ENCODE measurements at places on chromosomes 1 and 21.

GRCh38 chr1:116667575-116668105 is at the start of gene IGSF3:
Gene IGSF3, minus strand, starts transcription at chr1:116667733. Its CDS starts 1,407 bp downstream, at chr1:116666326.
- DNase-seq = peak; percentile 43

DNA sequence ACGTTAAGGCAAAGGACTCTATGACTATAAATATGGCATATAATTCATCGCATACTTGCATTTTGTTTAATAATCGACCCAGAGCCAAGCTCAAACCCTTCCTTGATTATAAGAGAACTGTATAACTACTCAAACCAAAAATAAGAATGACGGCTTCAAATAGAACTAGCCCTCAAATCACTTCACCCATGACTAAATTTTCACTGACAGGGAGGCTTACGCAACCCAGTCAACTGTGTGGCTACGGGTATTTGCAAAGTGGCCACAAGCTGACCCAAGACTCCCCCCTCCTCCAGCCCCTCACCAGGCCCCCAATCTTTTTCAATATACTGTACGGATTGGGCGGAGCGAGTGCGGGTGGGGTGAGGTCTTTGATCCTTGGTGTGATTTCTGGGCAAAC is 268.3 kb downstream of the ASTN1 start:
- no peak for DNase-seq

- no peak for DNase-seq
These were observed 108.2 kb downstream of the NBPF12 start for GRCh38 chr1:147046189-147046862.

DNA sequence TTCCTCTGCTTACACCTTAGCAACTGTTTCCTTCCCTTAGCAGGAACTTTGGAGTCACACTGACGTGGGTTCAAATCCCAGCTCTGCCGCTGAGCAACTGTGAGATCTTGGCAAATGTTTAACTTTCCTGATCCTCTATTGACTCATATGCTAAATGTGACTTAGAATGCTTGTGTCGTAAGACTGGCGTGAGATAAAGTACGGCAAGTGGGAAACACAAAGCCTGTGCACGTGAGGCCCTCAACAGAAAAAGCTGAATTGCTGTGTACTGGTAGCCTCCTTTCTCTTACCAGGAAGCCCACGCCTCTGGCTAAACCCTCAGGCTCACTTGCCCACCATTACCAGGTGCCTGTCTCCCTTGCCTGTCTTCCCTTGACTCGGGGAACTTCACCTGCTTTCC is 135.4 kb upstream of the TNR start:
- peak; percentile 15 for DNase-seq

DNA sequence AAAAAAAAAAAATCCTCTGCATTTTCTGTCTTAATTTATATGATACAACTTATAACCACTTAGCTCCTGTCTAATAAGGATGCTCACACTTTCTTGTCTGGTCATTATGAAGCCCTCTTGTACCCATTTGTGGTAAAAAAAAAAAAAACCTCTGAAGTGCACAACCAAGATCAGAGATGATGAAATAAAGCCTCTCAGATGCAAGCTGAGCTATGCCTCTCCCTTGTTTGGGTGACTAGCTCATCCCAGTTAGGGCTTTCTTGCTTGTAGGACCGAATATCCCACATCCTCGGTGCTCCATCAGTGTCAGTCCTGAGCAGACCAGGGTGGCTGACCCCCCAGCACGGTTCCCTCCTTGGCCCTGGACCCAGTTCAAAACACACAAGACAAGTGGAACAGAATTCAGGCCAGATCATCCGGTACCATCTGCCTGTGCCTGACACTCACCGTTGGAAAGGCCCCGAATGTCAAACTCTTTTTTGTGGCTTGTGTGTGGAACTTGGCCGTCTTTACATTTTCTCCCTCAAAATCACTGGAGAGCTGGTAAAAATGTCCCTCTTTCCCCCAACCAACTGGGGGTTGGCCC is 6.3 kb upstream of the SELENON start:
- no peak for DNase-seq

GRCh38 chr21:45253633-45254459 is 33.8 kb downstream of the POFUT2 start:
- DNase-seq = no peak

- DNase-seq = no peak
These were observed 115.9 kb downstream of the HUNK start for GRCh38 chr21:31988492-31989290.

DNA sequence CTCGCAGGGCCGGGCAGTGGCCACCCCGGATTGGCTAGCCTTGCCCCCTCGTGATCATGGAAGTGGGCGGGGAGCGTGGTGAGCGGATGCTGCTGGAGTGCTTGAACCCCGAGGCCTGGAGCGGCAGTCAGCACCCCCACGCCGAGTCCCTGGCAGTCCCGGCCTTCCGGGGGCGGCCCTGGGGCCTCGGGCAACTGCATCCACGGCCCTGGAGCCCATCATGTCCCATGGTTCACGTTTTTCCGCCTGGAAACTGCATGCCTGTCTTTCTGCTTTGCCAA is 45.6 kb downstream of the CDC7 start:
- DNase-seq = no peak

DNA sequence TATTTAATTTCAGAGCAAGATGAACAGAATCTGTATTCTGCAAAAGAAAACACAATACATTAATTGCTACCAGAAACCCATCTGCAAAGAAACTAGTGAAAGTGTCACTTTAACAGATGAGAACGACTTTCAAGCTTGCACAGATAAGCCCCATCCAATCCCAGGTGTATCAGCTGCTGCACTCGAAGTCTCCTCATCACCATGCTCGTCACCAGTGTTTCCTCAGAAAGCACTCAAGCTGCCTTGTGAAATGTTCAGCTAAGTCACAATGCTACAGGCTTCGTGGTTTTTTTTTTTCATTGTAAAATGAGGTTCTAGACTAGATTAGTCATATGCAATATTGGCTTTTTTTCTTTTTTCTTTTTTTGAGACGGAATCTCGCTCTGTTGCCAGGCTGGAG is 3.3 kb upstream of the TOMM20 start:
- no peak for DNase-seq

GRCh38 chr1:3642919-3643675 is 6.8 kb downstream of the WRAP73 start:
- no peak for DNase-seq

DNA sequence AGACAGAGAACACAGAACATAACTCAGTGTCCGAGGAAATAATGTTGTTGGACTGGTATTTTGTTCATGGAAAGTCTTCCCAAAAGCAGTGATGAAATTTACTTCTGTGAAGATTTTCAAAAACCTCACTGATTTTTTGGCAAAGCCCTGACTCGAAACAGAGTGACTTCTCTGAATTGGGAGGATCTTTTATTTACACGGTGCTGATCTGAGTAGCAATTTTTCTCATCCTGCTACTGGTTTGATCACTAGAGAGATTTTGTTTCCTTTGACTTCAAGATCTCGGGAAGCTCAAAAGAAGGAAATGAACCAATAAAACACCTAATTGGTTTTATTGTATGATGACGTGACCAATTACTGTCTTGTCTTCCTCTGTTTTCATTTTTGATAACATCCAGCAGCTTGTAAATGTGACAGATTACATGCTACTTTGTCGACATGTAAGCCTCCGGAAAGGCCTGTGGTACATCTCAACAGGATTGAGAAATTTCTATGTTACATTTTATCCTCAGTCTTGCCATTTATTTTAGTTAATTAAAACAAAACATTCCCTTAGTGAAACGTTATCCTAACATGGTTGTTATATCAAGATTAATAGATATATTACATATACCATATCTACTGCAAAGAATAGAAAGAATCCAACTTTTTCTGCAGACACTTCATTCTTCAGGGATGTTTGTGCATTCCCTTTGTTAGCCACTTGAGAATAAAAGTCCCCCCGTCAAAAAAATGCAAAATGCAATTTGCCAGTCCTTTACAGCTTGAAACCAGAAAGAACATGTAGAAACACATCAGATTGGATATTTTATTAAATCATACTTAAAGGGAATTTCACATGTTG is 42.8 kb upstream of the IFI44L start:
- DNase-seq = peak; percentile 80

GRCh38 chr21:16841975-16842695 is 670.7 kb upstream of the CXADR start:
- no peak for DNase-seq

DNA sequence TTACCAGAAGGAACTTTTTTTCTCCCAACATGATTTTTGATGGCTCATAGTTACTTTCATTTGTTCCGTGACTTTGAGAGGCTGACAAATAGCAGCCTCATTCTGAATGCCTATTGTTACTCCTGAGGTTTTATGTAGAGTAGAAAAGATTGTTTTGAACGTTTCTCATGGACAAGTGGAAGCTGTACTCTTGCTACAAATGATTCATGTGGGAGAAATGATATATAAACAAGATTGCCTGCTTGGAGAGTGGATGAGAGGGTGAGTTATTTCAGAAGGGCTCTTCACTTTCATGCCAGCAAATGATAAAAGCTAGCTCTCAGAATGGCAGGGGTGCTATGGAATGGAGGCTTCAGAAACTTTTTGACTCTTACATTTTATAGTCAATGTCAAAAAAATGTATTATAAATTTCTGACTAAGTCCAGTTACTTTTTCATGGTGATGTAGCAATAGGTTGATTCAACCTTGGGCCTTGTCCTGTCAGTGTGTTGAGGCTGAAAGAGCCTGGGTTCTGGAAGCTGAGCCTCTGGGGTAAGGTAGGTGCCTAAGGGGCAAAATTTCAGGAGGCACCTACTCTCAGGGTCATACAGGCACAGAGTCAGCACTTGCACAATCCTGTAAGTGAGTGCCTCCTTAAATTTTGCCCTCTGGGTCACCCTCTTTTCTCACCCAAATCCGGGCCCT is 19.4 kb downstream of the JUN start:
- peak; percentile 68 for DNase-seq

DNA sequence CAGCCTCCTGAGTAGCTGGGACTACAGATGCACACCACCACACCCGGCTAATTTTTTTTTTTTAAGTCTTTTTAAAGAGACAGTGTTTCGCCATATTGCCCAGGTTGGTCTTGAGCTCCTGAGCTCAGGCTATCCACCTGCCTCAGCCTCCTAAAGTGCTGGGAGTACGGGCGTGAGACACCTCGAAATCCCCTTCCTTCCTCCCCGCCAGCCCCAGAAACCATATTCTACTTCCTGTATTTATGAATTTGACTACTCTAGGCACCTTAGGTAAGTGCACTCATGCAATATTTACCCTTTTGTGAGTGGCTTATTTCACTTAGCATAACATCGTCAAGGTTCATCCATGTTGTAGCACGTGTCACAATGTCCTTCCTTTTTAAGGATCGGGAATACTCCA is 6.9 kb upstream of the LRP8 start:
- no peak for DNase-seq

GRCh38 chr1:172723251-172723650 is 64.3 kb downstream of the FASLG start:
- peak; percentile 85 for DNase-seq

- no peak for DNase-seq
These were observed 5.8 kb downstream of the CDC42BPA start for GRCh38 chr1:227312361-227313025.

DNA sequence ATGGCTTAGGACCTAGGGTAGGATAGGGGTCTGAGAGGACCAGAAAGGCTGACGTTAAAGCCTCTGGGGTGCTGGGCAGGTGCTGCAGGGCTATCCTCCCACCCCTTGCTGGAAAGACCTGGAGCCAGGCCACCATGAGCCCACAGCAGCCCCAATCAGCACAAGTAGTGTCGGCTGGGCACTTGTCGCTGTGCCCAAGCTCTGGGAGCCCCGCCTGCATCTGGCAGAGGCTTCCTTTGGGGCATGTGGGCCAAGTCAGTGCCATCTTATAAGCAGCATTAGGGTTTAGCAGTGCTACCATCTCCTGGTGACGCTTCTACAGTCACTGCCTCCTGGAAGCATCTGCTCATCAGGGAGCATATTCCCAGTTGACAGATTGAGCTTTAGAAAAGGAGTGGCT is 31.3 kb downstream of the MAN1C1 start:
- no peak for DNase-seq

GRCh38 chr1:44519035-44519676 is 114.1 kb downstream of the RNF220 start:
- DNase-seq = no peak

- DNase-seq = no peak
These were observed 57.3 kb upstream of the SSBP3 start for GRCh38 chr1:54463259-54464030.

- DNase-seq = no peak
These were observed 43.7 kb downstream of the HLX start for GRCh38 chr1:220922951-220923350.

DNA sequence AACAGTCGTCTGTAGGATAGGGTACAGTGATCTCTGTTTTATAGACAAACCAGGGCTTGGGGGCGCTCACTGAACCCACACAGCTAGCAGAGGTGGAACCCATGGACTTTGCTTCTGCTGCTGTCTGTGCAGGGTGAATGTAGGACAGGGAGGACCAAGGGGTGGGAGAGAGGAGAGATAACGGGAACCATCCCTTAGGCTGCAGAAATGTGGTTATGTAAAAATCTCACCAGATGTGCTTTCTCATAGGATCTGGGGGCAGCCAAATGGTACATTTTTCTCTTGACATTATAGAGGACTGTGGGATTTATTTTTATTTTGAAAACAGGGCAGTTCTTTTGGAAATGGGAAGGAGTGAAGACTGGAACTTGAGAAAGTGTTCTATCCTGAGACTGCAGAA is 8.7 kb downstream of the NFASC start:
- no peak for DNase-seq

- DNase-seq = no peak
These were observed 70.0 kb downstream of the PRKAA2 start for GRCh38 chr1:56715156-56715555.

DNA sequence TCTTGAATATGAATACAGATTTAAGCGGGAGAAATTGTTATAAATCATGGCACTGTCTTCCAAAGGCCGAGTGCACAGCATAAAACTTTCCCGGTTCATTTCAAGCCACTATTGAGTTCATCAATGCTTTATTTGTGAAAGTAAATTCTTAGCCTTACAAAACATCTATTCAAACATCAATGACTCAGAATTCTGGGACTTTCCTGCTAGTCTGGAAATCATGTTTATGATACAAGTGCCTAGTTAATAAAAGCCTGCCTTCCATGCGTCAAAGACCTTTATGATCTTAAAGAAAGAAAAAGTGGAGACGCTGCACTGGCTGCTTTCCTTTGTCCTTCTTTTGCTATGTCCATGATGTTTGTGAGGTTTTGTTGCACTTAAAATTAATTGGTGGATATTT is 137.7 kb downstream of the SETD4 start:
- DNase-seq = peak; percentile 72

GRCh38 chr21:38240129-38240528 is 16.7 kb upstream of the KCNJ15 start:
- DNase-seq = no peak

- no peak for DNase-seq
These were observed 24.0 kb downstream of the AGPAT3 start for GRCh38 chr21:43889069-43889468.

GRCh38 chr1:206472454-206472853 is 2.2 kb downstream of the IKBKE start:
- peak; percentile 90 for DNase-seq

DNA sequence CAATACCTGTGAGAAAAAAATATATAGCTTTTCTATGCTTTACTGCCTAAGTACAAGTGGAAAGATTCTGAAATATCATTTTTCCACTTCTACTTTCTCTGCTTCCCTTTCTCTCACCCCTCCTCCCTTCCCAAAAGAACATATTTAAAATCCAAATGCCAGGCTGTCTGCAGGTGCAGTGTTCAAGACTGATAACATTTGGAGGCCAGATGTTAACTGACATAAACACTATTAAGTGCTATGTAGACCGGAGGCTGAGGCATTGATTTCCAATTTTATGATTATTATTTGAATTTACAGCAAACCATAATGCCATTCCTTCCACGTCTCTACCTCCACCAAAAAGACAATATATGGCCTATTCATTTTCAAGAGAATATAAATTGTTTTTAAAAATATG is 296.9 kb upstream of the SGIP1 start:
- DNase-seq = no peak

- no peak for DNase-seq
These were observed 14.2 kb downstream of the KCNAB2 start for GRCh38 chr1:6059866-6060265.
